ENCODE measurements at places on chromosomes 1 and 21.

DNA sequence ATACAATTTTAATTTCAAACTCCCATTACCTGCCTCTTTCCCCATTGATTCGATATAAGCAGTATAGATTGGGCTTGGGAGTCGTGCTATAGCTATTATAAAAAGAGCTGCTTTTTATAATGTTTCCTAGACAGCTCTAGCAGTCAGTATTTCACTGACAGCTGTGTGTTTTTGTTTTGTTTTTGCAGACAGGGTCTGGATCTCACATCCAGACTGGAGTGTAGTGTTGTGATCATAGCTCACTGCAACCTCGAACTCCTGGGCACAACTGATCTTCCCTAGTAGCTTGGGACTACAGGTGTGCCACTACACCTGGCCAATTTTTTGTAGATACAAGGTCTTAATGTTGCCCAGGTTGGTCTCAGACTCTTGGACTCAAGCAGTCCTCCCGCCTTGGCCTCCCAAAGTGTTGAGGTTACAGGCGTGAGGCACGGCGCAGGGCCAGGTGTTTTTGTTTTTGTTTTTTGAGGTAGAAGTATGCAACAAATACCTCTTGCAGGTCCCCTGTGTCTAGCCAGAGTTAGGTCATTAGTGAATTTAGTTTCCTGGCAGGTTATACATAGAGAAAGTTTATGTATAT lies 1.7 kb downstream of the NASP start:
- no peak for DNase-seq

- DNase-seq = no peak
Observed at GRCh38 chr1:30870656-30871055, 37.9 kb downstream of the SDC3 start.

DNA sequence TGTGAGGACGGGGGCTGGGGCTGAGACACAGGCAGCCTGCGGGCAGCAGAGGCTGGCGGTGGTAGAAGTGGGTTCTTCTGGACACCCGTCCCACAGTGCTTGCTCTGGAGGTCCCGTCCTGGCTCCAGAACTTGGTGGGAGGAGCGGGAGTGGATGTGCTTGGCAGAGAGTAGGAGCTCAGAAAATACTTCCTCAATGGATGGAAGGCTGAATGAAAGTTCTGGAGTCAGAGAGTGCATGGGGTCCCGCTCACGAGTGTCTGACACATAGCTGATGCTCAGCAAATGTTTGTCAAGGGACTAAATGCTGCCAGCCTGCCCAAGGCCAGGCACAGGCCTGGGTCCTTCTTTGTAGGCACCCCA lies 13.4 kb upstream of the NES start:
- no peak for DNase-seq

DNA sequence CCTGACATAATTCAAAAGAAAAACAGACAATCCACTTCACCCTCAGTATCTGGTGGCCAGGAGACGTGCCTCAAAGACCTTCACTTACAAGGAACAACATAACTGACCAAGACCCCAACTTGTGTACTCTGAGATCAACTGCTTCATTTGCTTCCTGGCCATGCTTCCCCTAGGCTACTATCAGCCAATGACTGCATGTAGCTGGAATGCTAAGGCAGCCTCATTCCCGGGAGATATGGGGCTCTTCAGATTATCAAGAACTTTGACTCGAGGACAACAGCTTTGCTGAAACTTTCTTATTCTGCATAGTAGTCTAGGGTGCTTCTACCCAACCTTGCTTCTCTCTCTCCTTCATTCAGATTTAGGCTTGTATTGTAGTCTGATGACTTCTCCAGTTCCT lies 11.7 kb upstream of the UCK2 start:
- DNase-seq = no peak

GRCh38 chr1:70587872-70588366 lies 176.9 kb downstream of the CTH start:
- no peak for DNase-seq

- DNase-seq = no peak
Observed at GRCh38 chr1:172357753-172358385, 62.6 kb upstream of the C1orf105 start.

DNA sequence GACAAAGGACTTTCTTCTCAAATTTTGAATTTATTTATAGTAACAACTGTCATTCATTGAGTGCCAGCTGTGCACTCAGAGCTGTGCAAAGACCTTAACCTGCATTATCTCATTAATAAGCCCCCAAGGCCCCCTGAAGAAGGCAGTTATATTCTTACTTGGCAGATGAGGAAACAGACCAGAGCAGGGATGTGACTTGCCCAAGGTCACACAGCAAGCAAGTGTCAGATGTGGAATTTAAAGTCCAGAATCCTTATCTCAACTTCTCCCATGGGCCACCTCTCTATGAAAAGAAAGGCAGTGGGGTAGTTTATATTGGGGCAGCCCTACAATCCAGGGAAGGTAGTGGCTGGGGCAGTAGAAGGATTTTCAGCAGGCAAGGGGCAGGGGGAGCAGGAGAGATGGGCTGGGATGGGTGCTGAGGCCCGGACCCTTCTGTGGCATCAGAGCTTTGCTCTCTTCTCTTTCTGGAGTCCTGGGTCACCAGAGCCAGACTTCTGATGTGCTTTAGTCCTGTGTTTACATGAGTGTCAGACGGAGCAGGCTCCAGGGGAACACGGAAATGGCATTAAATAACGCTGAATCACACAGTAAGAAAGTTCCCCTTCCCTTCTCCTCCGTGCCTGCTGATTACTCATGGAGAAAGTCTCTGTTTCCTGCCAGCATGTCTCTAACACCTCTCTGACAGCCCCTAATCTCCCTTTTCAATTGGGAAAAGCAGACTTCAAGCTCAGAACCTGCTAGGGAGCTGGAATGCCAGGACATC lies 39.5 kb downstream of the EPHB2 start:
- DNase-seq = no peak

DNA sequence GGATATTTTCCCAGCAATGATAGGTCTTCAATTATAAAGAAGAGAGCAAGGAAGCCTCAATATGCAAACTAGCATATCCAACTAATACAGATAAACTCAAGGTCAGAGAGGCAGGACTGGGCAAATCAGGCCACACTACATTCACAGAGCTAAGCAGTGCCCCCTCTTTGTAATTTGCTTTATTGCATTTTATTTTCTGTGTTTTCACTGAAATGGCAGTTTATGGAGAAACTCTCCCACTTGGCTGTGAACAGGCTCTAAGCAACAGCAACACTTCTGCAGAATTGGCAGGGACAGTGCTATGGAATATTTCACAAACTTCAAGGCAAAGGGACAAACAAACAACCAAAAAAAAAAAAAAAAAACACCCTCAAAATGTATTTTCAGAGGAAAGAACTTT lies 93.4 kb upstream of the SOD1 start:
- DNase-seq = no peak

GRCh38 chr1:77950873-77951272 lies 28.0 kb downstream of the FUBP1 start:
- no peak for DNase-seq

- DNase-seq = peak; percentile 16
Observed at GRCh38 chr1:230191079-230191804, 124.2 kb downstream of the GALNT2 start.

- DNase-seq = no peak
Observed at GRCh38 chr1:161499099-161500039, 5.9 kb upstream of the FCGR2A start.

- DNase-seq = no peak
Observed at GRCh38 chr1:116722016-116722838, 32.0 kb upstream of the CD2 start.

- DNase-seq = no peak
Observed at GRCh38 chr1:39981945-39982344, 27.0 kb downstream of the MFSD2A start.

DNA sequence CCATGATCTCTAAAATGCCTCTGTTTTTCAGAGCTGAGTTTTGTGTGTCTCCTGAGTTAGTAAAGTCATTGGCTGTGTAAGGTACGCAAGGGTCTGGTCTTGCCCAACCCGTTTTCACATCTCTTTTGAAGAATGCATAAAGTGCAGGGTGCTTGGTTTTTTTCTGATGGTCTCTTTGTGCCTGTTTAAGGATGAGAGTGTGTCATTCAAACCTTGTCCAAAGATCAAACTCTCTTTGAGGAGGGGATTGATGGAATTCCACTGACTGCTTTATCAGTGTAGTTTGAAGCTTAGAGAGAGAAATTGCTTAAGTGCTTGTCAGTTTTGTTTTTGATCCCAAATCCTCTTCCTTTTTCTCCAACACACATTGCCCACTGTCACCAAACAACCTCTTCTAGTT lies 20.0 kb upstream of the C8B start:
- DNase-seq = no peak

- no peak for DNase-seq
Observed at GRCh38 chr21:26788790-26789189, 56.4 kb downstream of the ADAMTS1 start.

DNA sequence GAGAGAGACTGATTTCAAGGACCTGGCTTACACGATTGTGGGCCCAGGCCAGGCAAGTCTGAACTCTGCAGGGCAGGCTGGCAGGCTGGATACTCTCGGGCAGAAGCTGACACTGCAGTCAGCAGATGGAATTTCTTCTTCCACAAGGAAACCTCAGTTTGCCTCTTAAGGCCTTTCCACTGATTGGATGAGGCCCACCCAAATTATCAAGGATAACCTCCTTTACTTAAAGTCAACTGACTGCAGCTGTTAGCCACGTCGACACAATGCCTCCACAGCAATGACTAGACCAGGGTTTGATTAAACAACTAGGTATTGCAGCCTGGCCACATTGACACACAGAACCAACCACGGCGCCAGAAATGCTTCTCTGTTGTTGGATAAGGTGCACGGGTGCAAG lies 130.5 kb downstream of the PSMG1 start:
- DNase-seq = no peak

DNA sequence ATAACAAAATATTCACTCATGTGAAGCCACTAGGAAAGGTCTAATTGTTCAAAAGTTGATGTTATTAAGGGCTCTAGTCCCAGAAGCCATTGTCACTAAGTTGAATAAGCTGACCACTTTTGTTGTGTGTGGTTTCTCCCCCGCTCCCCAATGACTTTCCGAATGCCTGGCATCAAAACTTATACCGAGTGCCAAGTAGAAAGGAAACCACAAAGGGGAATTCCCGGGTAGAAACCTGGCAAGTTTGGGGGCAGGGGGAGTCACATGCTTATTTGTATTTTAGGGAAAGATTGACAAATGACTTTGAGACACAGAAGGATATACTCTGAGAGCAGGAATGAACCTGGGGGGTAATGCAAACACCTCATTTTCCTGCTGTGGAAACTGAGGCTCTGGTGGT lies 154.1 kb downstream of the TGFBR3 start:
- DNase-seq = peak; percentile 34

DNA sequence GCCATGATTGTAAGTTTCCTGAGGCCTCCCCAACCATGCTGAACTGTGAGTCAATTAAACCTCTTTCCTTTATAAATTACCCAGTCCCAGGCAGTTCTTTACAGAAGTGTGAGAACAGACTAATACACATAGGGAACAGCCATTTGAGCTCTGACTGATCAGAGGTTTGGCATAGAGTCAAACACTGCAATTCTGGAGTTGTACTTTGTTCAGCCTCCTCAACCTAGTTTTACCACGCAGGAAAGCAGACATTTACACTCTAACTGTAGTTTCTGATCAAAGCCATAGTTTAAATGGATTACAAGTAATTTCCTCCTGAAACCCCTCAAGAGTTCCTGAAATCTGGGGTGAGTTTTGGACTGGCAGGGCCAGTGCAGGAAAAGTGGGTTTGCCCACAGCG lies 218.2 kb downstream of the TNR start:
- DNase-seq = no peak

DNA sequence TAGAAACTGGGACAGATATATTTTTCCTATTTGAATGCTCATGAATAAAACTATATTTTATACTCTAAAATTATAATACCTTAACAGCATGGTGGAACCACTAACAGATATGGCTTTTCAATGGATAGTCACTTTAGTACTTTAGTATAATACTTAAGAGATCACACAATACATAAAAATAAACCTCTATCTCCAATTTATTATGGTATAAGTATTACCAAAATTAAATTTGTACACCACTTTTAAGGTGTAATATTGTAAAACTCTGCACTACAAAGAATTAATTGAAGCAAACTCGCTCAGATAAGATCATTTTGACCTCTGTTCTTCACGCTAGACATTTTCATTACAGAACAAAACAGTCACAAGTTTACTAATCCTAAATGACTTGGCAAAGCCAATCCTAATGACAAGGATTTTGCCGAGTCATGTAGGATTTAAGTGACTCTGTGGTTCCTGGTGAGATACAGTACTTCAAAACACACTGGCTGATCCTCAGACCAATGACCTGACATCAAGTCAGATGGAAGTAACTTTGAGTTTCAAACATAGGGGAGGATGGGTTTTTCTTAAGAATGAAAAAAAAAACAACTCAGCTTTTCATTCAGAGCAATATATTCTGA lies 200.6 kb downstream of the SMYD3 start:
- no peak for DNase-seq

GRCh38 chr1:235976490-235976889 lies 88.4 kb downstream of the NID1 start:
- no peak for DNase-seq

DNA sequence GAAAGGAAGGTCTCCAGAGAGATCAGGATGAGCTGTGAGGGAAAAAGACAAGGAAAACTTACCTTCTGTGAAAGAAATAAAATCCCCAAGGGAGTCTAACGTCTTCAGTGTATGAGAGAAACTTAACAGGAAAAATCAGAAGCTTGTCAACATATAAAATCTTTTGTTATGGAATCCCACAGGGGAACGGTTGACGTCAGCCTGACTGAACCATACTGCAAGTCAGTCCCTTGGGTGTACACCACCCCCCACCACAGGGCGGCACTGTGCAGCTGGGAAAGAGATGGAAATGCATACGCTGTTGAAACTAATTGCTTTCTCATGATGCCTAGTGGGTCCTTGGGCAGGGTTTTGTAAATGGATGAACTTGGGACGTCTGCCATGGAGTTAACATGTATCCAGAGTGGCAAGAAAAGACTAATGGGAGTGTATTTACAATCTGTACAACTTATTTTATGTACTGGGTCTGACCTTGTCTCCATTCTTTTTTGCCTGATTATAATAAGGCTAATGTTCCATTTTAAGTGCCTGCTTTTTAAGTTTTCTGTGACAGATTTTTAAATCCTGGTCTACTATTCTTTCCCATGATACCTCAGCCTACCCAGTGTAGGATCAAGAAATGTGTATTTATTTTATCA lies 22.7 kb downstream of the UTP25 start:
- DNase-seq = no peak

GRCh38 chr1:159015440-159015909 lies 5.8 kb downstream of the IFI16 start:
- DNase-seq = peak; percentile 83

DNA sequence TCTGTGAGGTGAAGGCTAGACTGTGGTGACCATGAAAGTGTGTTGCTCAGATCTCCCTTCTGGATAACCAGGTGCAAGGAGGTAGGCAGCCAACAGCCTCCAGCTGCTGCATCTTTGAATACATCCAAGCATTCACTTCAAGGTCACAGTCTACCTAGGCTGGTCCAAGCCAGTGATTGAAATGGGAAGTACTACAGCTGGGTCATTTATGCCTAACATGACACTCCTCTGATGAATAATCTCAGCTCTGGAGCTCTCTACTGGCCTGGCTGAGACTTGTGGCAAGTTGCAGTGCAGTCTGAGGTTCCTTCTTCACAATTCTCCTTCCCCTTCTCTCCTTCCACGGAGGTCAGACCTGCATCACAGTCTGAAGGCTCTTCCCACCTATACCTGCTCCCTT lies 35.0 kb upstream of the ARHGAP29 start:
- no peak for DNase-seq
